ENCODE measurements at places on chromosomes 1 and 21. TPM values are rescaled to one million over a fixed set of nuclear protein-coding genes. Genes with fewer than 3 reads are reported as not detected.

The NAXE gene
- 26.5 TPM for total RNA-seq

The ASH1L gene
- 59.7 TPM for total RNA-seq

DNA sequence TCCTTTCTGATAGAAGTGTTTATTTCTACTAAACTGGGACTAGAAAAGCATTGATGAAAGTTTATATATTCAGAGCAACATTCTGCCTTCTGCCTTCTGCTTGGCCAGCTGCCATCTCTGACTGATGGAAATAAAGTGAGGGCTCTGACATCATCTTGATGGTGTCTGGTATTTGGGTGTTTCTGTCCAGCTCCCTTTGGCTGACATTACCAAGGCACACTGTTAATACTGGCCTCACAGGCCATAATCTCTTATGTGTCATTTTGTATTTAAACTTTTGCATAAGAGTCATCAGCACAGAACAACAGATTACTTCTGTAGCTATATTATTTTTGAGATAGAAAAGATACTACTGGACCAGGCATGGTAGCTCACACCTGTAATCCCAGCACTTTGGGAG is 216.9 kb downstream of the RYR2 start:
- no peak for DNase-seq

DNA sequence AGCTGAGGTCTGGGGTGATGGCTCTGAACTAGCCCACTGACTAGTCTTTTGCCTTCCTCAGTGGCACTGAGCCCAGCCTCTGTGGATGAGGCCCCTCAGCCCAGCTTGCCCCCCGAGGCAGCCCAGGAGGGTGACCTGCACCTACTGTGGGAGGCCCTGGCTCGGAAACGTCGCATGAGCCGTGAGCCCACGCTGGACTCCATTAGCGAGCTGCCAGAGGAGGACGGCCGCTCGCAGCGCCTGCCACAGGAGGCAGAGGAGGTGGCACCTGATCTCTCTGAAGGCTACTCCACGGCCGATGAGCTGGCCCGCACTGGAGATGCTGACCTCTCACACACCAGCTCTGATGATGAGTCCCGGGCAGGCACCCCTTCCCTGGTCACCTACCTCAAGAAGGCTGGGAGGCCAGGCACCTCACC is 87.8 kb downstream of the TRIM11 start:
- DNase-seq: no peak

DNA sequence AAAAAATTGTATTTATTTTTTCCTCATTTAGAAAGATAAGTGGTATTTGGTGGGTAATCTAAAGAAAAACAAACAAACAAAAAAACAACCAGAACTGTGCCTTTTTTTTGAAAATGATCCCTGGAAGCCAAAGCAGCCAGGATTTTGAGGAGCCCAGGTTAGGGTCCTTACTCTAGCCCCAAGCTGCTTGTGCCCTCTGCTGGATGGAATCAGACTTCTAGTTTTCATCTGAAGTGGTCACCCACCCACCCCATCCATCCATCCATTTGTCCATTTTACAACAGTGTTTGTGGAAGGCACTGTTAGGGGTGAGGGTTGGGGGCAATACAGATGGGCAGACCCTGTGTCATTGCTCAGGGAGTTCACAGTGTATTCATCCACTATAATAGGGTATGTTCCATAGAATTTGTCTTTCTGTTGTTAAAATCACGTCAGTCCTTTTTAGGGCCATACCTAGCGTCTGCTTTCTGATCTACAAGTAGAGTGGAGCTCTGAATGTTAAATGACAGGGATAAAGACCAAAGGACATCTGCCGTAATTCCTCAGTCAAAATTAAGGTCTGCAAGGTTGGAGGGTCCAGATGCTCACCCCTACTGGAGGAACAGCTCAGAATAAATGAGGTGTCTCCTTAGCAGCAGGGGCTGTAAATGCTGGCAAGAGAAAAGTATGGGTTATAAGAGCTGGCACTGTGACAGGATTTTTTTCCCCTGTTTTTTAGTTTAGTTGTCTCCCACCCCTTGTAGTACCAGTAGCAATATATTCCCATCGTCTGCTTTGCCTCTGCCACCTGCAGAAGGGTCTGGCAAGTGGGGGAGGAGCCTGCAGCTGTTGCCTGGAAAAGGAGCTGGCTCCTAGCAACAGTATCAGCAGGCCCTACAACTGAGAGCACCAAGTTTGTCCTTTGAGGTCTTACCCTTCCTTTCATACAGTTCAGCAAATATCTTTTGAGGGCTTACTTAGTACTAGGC is 3.2 kb downstream of the LRRC42 start:
- DNase-seq: no peak
